ENCODE measurements at places on chromosomes 12 and 14. TPM values are rescaled to one million over a fixed set of nuclear protein-coding genes. Genes with fewer than 3 reads are reported as not detected.

DNA sequence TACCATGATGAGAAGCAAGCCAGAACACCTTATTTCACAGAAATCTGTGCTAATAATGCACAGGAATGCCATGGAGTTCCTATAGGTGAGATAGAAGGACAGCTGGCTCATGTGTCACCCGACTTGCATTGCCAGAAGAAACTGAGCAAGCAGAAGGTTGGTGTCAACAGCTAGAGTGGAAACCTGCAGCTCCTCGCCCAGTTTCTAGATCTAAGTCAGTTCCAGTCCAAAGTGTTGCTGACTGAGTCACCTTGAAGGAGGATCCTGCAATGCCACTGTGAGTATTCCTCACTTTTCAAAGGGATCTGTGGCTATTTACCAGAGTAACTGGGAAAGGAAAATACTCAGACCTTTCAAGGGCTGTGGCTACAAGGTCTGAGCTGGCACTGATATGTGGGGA, 17.1 kb downstream of the CDKL1 start:
- DNase-seq = no peak

The KCNA1 gene
- polyA plus RNA-seq = 0.12 TPM

DNA sequence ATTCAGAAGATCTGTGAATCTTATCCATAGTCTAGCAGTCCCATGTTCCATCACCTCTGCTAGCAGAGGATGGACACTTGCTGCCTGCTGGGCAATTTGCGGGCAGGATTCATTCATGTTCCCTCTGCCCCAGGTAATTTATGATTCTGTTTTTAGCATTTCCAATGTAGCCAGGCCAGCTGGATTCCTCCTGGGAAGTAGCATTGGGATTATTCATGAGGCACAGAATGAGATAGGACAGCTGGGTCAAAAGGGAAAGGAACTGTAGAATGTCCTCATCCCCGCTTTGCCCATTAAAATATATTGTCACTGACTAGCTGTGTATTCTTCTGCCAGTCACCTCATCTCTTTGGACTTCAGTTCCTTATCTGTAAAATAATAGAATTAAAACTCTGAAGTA, 68.7 kb downstream of the SLC35F4 start:
- DNase-seq = no peak

GRCh38 chr12:14691560-14691959, 4.8 kb downstream of the GUCY2C start:
- DNase-seq = no peak

DNA sequence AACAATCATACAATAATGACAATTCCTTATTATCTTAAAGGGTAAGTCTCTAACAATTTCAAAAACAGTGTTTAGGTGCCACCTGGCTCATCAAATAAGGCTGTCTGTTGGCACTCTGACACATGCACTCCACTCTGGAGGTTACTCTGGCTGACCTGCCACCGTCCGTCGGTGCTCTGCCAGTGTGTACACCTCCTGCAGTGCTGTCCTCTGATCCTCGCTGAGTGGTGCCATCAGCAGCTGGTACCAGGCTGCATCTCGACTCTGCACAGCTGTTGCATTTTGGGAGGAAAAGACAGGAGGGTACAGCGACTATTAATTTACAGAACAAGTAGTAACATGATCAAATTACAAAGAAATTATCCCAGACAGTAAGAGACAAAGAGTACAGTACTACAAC, 63.9 kb downstream of the IPO8 start:
- DNase-seq = no peak

DNA sequence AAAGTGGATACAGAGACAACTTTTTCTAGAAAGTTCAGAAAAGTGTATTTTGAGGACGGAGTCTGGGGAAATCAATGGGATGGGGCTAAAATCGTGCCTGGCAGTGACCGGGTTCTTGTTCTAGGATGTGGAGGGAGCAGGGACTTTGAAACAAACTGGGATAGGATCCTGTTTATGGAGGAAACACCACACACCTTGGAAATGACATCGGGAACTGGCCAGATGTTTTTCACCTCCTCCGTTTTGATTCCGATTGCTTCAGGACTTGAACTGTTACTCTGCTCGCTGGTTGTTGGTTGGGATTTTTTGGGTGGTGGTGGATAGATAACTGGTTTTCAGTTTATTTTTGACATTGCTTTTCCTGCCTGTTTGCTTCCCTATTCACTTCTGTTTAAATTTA, 506 bp downstream of the EMP1 start:
- no peak for DNase-seq

DNA sequence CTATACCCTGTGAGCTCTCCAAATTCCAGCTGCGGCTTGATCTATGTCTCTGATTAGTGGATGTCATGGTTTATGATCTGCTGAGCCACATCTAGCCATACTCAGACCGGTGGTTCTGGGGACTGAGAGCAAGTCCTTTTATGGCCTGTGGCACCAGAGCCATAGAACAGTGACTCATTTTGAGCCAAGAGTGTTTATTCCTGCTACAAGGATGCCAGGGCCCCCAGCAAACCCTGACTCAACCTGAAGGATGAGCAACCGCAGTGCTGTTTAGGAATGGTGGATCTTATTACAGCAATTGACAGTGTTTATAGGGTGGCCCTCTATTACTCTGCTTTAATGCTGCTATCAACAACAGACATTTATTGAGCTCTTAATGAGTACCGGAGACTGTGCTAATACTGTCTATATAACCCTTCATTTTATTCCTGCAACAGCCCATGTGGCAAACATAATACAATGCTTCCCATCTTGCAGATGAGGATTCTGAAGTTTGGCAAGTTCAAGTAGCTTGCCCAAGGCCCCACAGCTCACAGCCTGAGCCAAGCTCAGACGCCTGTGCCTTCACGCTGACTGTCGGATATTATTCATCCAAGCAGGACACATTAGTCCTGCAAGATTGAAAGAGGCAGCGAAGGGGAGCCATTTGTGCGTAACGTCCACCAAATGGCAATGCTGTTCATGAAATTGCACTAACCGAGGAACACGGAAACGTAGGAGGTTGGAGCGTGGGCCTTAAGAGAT, 273.6 kb upstream of the PWP1 start:
- no peak for DNase-seq

- DNase-seq = no peak
These were observed 50.6 kb downstream of the NIN start for GRCh38 chr14:50780393-50780792.

The GPR132 gene
- polyA plus RNA-seq = 0.32 TPM

GRCh38 chr14:71815110-71815509, 117.1 kb upstream of the RGS6 start:
- no peak for DNase-seq

DNA sequence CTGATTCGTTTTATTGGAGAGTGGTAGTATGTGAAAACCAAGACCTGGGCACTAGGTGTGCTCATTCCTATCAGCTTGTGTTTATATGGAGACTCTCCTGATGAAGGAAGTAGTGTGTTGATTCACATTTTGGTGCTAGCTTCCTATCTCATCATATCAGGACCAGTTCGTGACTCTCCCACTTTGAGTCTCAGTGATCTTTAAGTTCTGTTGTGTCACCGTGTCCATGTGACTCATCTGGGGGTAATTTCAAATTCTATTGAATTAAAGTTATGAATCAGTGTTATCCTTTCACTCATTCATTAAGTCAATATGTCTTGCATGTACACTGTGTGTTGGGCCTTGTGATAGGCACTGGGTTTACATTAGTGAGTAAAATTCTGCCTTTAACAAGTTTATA, 180.2 kb downstream of the CACNA1C start:
- DNase-seq = no peak

All from right renal cortex interstitium (tissue), 3 donors.